ENCODE measurements at places on chromosomes 13 and 19.
A peak's percentile ranks its signal among the peaks of the same experiment; 100 is the strongest.

- DNase-seq: no peak
These were observed 3.1 kb downstream of the RAD23A start for GRCh38 chr19:12948612-12949362.

DNA sequence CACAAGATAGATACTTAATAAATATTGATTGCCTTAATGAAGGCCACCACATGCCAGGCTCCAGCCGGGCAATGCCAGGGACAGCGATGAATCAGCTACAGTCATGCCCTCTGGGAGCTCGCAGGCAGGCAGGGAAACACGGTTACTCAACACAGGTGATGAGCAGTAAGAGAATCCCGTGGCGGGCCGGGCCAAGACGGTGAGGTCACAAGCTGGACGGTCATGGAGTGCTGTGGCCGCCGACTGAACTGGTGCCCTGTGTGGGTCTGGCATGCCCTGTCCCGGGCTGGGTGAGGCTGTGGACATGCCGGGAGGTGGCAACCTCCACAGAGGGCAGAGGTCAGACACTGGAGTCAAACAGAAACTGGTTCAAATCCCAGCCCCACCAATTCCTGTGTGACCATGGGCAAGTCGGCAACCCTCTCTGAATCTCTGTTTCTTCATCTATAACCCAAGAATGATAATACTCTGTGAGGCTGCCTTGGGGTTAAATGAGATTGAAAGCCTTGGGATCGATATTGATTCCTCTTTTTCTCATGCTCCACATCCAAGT is 13.2 kb upstream of the PAK4 start:
- peak; percentile 57 for DNase-seq

DNA sequence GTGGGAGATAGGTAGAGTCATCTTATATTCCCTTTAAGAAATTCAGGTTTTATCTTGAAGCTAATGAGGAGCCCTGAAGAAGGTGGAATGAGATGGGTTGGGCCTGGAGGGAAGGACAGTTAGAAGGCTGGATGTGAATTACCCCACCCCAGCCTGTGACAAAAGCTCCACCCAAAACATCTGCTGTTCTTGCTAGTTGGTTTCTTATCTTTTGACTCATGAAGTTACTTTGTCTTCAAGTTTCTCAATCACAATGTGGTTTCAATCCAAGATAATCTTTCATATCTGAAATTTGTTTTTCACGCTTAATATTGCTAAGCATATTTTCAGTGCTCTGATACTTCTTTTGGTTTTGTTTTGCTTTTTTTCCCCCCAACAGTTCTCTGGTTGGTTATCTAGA is 38.3 kb upstream of the HMGB1 start:
- DNase-seq: no peak

GRCh38 chr13:33865945-33866344 is 48.0 kb downstream of the RFC3 start:
- DNase-seq: no peak

DNA sequence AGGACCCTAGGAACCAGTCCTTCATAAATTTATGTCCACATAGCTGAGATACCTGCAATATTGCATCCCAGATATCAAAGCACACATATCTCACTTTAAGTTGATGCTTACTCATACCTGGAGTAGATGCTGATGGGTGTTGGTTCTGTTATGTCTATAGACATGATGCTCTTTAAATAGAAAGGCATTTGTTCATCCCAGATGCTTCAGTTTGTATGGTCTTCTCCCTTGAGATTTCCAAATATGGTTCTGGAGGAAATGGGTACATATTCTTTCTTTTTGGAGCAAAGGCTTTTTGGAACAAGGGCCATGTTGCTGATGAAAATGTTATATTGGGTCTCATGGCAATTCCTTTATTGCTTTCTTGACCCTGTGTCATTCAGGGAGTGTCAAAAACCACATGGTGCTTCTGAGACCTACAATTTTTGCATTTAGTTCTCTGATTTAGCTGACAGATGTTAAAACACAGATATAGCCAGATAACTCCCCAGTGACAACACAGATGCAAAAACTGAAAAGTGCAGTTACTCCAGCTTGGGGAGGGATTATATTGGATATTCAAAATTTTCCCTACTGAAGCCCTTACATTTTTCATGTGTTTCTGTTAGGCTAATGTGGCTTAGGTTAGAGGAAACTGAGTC is 211.4 kb downstream of the KCNRG start:
- DNase-seq: no peak

DNA sequence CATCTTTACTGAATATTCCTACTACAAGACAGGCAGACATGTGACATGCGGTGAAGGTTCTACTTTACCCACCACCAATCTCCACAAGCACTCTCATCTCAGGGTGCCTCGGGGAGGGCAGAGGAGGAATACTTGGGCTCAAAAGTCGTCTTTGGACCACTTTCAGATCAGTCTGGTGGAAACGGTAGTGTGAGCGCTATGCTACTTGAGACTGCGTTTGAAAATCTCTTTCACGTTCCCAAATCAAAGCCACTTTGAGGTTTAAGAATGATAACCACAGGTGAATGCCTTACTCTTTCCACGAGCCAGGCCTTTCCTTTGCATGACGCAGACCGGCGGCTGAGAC is 1.5 kb upstream of the SOX1 start:
- no peak for DNase-seq

DNA sequence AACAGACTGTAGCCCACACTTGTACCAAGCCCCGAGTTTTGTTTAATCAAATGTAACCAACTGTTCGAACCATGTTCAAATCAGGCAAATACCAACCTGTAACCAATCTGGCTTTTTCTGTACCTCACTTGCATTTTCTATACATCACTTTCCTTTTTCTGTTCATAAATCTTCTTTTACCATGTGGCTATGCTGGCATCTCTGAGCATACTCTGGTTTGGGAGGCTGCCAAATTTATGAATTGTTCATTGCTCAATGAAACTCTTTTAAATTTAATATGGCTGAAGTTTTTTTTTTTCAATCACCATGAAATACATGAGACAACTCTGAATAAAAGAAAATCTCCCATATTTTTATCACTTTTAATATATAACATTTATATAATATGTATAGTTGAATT is 256.1 kb downstream of the SLITRK6 start:
- DNase-seq: peak; percentile 5

DNA sequence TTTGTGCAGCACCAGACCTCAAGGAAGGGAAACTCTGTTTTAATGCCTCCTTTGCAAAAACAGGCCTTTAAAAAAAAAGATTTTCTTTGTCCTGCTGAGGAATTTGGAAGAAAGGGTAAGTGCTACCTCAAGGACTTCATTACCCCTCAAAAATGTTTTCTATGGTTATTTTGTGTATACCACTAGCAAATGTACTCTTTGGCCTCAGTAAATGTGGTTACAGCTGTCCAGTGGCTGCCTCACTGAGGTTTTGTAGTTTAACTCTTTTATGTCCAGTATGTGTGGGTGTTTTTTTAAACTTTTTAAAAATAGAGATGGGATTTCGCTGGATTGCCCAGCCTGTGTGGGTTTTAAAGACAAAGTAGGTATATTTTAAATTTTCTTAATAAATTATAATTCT is 42.2 kb upstream of the TSC22D1 start:
- no peak for DNase-seq

GRCh38 chr13:73251626-73252265 is 192.9 kb downstream of the KLF5 start:
- no peak for DNase-seq

DNA sequence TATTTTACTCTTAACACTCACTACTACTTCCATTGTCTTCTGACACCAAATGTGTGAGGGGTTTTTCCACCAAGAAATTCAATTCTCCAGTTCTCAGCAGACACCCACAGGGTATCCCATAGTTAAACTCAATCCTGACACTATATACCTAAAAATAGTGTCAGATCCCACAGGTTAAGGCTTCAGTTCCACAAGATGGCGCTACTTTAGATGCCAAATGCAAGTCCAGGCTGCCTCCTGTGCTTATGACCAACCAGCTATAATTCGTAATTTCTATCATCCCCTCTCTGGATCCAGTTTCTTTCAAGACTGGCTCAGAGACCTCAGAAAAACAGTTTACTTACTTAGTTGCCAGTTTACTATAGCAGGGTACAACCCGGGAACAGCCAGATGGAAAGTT is 1146.2 kb upstream of the SPRY2 start:
- DNase-seq: peak; percentile 74

DNA sequence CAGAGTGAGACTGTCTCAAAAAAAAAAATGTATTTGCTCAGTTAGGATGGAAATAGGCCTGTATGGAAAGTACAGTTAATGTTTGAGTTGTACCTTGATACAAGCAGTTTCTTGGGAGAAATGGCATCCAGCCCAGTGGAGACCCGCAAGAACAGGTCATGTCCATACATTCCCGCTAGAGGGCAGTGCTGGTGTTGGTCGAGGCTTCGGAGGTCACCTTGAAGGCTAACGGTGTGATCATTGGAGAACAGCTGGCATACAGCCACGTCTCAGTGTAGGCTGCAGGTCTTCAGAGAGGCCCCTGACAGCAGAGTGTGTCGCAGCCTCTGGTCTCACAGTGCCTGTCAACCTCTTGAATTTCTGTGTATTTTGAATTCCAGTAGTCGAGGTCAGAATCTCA is 7.5 kb downstream of the ZNF610 start:
- peak; percentile 72 for DNase-seq

DNA sequence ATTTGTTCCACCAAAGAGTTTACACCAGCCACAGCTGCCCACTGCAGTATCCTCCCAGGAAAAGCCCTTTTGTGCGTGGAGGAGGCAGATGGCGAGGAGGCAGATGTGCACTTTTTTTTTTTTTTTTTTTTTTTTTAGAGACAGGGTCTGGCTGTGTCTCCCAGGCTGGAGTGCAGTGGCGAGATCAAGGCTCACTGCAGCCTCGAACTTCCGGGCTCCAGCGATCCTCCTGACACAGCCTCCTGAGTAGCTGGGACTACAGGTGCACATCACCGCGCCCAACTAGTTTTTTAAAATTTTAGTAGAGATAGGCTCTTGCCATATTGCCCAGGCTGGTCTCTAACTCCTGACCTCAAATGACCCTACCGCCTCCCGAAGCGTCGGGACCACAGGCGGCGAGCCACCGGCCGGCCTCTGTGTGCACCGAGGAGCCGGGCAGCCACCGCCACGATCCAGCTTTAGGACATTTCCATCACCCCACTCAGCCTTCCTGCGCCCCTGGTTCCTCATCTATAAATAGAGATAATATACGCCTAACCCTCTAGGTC is 563 bp upstream of the PDCD5 start:
- no peak for DNase-seq

DNA sequence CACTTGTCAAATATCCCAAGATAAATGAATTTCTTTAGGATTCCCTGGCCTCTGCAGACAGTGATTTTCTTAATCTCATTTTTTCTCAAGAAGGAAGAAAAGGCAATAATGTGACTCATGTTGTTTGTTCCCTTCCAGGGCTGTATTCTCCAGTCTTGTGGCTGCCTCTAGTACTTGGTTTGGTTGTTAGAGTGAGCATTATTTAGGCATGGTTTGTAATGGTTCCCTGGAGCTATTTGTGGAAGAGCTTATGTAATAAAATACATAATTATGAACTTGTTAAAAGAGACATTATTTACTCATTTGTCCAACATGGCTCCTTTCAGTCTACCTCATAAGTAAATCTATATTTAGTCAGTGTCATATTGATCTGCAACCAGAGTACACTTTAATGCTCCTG is 270.4 kb downstream of the DCT start:
- peak; percentile 69 for DNase-seq

GRCh38 chr19:51354103-51354741 is 12.0 kb downstream of the ETFB start:
- DNase-seq: no peak

- no peak for DNase-seq
These were observed 10.0 kb upstream of the IZUMO2 start for GRCh38 chr19:50173127-50173526.

DNA sequence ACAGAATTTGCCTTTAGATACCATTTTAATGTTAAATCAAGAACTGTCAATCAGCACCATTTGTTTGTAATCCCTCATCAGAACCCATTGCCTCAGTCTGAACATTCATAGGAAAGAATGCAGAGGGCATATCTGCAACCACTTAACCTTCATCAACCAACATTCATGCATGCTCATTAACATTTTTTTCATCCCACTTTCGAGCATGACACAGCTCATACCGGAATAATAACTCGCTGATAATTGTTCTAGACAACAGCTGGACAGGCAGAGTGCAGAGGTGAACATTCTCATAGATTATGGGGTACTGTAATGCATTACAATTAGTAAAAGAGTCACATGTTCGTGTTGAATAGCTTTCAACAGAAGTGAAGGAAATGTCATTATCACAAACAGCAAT is 216.8 kb downstream of the DIAPH3 start:
- DNase-seq: no peak

- no peak for DNase-seq
These were observed 58.7 kb upstream of the F7 start for GRCh38 chr13:113046883-113047244.

GRCh38 chr19:47486900-47487299 is 2.9 kb upstream of the KPTN start:
- no peak for DNase-seq

GRCh38 chr13:19882231-19882630 is 18.8 kb upstream of the ZMYM5 start:
- DNase-seq: no peak

- DNase-seq: no peak
These were observed 46.2 kb downstream of the SKA3 start for GRCh38 chr13:21130116-21130515.

DNA sequence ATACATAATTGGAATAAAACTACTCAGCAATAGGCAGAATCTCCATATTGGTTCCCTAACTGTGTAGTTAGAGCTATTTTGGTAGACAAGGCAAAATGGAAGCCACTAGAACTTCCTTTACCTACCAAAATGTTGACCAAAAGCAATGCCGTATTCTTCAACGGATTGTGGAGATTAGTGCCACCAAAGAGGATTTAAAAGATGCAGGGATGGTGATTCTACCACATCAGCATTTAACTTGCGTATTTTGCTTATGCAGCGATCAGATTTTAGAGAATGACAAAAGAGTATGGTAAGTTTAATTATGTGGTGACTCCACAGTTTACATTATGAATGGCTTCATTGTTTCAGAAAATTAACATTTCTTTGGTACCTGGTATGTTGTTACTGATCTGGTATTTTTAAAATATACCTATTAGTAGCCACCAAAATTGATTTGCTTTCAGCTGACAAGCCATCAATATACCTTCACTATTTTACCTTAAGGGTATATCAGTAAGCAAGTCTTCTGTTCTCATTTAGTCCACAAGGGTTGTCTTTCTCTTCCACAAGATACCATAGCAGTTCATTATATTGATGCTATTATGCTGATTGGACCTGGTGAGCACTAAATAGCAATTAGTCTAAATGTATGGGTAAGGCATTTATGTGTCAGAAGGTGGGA is 1910.7 kb upstream of the PRR20A start:
- DNase-seq: no peak

GRCh38 chr19:2424686-2425621 is 2.4 kb downstream of the TIMM13 start:
- DNase-seq: no peak

GRCh38 chr19:17471410-17472125 is 1.2 kb downstream of the SLC27A1 start:
- no peak for DNase-seq

GRCh38 chr19:32407004-32407992 is 1.7 kb downstream of the DPY19L3 start:
- no peak for DNase-seq

GRCh38 chr13:113114511-113115362 is 7.9 kb upstream of the F10 start:
- DNase-seq: no peak

- DNase-seq: no peak
These were observed 45.2 kb downstream of the MLLT1 start for GRCh38 chr19:6234527-6234926.

- no peak for DNase-seq
These were observed 140.7 kb downstream of the KCTD12 start for GRCh38 chr13:76745261-76746200.

GRCh38 chr19:52665027-52665426 is 26.9 kb upstream of the ZNF83 start:
- no peak for DNase-seq

GRCh38 chr19:28066161-28066560 is 1146.8 kb downstream of the UQCRFS1 start:
- no peak for DNase-seq
